ENCODE measurements at places on chromosomes 7 and 10.
A peak's percentile ranks its signal among the peaks of the same experiment; 100 is the strongest.

DNA sequence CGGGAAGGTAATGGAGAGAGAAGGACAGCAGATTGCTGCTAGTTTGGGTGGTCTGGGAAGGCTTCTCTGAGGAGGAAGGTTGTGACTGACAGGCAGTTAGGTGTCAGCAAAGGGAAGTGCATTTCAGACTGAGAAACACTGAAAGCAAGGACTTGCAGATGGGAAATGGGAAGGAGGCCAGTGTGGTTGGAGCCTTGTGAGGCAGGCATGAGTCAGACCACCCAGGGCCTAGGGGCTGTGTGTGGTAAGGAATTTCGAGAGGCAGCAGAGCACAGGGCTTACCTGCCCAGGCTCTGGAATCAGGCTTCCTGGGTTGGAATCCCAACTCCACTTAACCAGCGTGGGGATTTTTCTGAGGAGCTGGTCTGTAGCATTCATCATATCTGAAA, 53.5 kb downstream of the NRF1 start:
- no peak for DNase-seq

- no peak for DNase-seq
Measured at GRCh38 chr7:48144291-48144768, 26.9 kb upstream of the ABCA13 start.

DNA sequence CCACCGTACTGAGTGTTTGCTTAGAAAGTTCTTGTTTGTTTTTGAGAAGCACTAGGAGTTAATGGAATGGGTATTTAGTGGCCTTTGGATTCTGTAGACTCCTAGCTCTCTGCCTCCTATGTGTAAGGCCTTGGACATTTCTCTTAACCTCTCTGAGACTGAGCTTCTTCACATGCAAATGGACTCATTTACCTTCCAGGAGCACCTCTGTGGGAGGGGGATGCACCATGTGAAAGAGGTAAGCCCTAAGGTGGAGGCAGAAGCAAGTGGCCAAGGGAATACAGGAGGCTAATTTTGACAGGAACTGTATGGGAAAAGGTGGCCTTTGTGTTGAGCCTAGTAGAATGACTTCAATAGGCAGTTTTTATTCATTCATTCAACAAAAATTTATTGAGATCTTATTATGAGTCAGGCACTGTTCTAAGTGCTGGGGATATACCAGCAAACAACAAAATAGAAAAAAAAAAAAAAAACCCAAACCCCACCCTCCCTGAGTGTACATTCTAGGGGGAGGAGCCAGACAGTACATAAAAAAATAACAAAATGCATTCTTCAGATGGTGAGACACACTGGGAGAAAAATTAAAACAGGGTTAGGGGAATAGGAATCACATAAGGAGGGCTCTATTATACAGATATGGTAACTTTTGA, 9.2 kb upstream of the EPHA1 start:
- no peak for DNase-seq

- no peak for DNase-seq
Measured at GRCh38 chr10:110005719-110006118, 2.1 kb upstream of the ADD3 start.

DNA sequence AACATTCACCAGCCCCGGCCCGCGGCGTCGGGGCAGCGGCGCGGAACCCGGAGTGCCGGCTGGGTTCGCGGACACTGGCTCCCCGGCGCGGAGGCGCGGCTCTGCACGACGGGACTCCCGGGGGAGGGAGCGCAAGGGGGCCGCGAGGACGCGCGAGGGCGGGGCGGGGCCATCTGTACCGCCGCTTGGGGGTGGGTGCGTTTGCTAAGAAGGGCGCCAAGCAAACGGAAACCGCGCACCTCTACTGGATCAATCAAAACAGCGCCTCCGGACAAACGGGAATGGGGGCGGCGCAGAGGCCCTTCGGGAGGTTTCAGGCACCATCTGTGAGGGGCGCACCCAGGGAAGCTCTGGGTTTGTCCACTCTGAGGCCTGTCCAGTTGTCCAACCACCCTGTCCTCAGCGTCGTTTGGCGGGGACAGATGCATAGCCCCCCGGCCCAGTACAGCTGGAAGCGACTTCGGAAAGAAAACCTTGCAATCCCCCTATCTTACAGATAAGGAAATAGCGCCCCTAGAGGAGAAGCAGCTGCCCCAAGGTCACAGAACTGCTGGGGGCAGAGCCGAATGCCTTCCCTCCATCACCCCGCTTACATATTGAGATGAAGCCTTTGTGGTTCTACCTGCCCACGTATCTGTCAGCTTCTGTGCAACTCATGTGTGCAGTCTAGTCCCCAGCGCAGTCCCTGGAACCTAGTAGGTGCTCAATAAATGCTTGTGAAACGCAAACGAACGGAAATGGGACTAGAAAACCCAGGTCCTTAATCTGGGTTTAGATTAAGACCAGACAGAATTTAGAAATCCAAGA, 10.7 kb upstream of the SLIT1 start:
- DNase-seq = peak; percentile 54

- no peak for DNase-seq
Measured at GRCh38 chr7:85356916-85357315, 170.1 kb upstream of the SEMA3D start.

GRCh38 chr10:89163265-89163995, 43.7 kb downstream of the CH25H start:
- peak; percentile 36 for DNase-seq

DNA sequence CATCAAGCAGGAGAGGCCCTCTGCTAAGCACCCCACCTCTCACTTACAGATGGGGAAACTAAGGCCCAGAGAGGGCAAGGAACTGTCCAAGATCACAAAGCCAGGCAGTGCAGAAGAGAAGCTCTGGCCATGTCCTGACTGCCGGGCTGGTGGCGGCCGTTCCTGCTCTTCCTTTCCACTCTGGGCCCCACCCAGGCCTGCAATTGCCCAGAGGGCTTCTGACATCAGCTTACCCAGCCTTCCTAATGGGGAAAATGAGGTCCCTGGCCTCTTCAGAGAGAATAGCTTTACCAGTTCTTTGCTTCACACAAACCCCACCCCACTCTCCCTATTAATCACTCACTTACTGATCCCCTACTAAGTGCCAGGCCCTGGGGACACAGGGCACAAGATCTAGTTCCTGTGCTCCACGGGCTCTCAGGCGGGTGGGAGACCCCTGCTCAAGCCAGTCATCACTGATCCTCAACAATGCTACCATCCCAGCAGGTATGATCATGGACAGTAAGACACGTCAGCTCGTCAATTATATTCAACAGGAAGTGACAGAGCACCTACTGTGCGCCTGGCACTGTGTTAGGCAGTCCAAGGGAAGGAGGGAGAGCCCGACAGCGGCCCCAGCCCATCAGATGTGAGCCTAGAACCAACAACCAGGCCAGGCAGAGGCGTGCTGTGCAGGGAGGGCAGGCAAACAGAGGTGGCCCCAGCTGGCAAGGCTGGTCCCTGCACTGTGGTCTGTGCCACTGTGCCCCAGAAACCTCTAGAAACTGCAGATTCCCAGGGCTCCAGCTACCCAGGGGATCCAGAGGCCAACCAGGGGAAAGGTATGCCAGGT, 26.4 kb upstream of the FRAT2 start:
- no peak for DNase-seq

GRCh38 chr7:89666136-89666835, 488.0 kb upstream of the STEAP1 start:
- no peak for DNase-seq
